ENCODE measurements at places on chromosomes 16 and 17.

- DNase-seq: no peak
Measured at GRCh38 chr16:13335879-13336278, 434.5 kb downstream of the SHISA9 start.

- DNase-seq: no peak
Measured at GRCh38 chr17:34146440-34147043, 108.5 kb upstream of the CCL2 start.

- no peak for DNase-seq
Measured at GRCh38 chr17:21171309-21171922, 42.5 kb downstream of the TMEM11 start.

GRCh38 chr17:19460700-19461099 lies 49.7 kb downstream of the RNF112 start:
- no peak for DNase-seq

DNA sequence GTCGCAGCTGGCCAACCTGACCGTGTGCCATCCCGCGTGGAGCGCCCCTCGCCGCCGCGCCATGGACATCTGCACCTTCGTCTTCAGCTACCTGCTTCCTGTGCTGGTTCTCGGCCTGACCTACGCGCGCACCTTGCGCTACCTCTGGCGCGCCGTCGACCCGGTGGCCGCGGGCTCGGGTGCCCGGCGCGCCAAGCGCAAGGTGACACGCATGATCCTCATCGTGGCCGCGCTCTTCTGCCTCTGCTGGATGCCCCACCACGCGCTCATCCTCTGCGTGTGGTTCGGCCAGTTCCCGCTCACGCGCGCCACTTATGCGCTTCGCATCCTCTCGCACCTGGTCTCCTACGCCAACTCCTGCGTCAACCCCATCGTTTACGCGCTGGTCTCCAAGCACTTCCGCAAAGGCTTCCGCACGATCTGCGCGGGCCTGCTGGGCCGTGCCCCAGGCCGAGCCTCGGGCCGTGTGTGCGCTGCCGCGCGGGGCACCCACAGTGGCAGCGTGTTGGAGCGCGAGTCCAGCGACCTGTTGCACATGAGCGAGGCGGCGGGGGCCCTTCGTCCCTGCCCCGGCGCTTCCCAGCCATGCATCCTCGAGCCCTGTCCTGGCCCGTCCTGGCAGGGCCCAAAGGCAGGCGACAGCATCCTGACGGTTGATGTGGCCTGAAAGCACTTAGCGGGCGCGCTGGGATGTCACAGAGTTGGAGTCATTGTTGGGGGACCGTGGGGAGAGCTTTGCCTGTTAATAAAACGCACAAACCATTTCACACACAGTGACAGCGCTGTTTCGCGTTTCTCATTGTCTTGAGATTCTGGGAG lies 2.0 kb upstream of the ZACN start:
- DNase-seq: no peak

GRCh38 chr16:79897453-79898146 lies 297.1 kb upstream of the MAF start:
- DNase-seq: peak; percentile 6

DNA sequence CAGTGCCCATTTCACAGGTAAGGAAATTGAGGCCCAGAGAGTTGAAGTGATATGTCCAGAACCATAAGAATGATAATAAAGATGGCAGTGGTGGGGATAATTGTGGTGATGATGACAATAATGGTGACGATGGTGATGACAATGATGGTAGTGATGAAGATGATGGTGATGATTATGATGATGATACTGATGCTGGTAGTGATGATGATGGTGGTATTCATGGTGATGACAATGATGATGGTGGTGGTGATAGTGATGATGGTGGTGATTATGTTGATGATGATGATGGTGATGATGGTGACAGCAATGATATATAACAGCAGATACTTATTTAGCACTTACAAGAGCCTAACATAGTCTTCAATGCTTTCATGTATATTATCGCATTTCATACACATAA lies 18.1 kb upstream of the TMEM132E start:
- DNase-seq: no peak

DNA sequence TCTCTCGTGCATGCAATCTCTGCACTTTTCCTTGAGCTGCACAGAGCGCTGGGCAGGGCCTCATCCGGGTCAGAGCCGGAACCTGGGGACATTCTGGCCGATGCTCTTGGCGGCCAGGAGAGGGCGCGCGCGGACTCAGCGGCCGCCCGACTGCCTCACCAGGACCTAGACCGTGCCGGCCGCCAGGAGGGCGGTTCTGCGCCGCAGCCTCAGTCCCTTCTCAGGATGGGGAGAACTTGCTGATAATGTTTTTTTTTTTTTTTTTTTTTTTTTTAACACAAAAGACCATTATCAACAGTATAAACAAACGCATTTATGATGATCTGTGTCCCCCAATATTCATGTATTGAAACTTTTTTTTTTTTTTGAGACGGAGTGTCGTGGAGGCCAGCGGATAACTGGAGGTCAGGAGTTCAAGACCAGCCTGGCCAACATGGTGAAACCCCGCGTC lies 8.1 kb upstream of the FLYWCH2 start:
- DNase-seq: peak; percentile 74

DNA sequence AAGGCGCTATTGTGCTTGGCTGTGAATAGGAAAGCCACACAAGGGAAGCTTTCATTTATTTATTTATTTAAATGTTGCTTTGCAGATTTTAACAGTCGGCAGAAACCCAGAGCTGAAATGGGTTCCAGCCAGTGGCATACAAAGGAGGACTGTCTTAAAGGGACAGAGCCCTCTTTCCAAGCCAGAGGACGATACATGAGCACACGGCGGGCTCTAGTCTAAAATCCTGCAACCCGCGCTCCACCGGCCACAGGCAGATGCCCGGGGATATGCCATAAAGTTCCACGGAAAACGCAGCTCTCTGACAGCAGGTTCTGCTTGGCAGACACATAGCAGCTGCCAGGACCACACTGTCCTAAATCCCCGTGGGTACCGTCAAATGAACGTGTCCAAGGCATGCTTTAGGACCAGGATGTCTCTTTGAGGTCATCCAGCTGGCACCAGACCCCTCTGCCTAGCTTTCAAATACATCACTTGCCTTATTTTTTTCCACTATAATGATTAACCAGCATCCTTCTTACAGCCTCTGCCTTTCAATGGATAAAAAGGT lies 64.6 kb downstream of the CYTH1 start:
- peak; percentile 30 for DNase-seq

DNA sequence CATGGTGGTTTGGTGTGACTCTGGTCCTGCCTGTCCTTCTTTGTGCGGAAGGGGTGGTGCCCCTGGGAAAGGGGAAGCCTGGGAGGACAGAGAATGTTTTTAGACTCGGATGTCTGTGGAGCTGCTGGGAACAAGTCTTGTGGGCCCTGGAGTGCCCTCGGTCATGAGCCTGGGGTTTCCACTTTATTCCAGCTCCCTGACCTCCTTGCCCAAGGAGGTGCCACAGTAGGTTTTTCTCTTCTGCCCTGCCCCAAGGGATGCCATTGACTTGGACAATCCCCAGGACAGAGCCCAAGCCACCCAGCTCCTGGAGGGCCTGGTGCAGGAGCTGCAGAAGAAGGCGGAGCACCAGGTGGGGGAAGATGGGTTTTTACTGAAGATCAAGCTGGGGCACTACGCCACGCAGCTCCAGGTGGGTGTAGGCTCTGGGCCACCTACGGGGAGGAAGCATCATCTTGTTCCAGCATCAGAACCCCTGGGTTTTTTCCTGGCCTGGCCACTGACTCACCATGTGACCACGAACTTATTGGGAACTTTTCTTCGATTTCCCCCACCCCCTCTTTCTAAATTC lies 1.4 kb downstream of the STAT5A start:
- no peak for DNase-seq

- no peak for DNase-seq
Measured at GRCh38 chr17:73446617-73447016, 134.8 kb upstream of the CDC42EP4 start.

DNA sequence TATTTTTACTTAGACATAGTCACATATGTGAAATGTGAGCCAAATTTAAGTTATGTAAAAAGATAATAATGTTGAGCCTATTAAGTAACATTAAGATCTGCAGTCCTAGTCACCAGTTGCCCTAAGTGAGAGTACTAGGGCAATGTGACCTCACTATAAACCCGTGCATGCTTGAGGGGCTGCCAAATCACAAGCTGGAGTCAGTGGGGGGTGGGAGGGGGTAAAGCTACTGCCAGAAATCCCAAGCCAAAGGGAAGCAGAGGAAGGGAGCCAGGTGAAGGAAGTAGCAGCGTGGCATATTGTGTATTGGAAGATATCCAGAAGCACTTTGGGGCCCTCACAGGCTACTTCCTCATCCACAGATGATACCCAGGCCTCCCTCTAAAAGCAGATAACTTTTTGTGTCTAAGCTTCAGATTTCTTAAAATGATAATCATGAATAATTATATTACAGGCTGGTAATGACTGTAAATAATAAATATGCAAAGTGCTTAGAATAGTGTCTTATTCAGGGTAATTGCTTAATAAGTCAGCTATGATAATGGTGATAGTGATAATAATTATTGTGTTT lies 134.1 kb downstream of the CA10 start:
- DNase-seq: peak; percentile 71

DNA sequence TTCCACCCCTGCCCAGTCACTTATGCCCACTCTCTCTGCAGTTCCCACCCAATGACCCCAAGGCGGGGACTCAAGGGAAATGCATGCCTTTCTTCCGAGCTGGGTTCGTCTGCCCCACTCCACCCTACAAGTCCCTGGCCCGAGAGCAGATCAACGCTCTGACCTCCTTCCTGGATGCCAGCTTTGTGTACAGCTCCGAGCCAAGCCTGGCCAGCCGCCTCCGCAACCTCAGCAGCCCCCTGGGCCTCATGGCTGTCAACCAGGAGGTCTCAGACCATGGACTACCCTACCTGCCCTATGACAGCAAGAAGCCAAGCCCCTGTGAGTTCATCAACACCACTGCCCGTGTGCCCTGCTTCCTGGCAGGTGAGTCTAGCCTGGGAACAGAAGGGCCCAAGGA lies 13.8 kb downstream of the LPO start:
- no peak for DNase-seq

GRCh38 chr16:78633551-78633950 lies 534.1 kb downstream of the WWOX start:
- no peak for DNase-seq

DNA sequence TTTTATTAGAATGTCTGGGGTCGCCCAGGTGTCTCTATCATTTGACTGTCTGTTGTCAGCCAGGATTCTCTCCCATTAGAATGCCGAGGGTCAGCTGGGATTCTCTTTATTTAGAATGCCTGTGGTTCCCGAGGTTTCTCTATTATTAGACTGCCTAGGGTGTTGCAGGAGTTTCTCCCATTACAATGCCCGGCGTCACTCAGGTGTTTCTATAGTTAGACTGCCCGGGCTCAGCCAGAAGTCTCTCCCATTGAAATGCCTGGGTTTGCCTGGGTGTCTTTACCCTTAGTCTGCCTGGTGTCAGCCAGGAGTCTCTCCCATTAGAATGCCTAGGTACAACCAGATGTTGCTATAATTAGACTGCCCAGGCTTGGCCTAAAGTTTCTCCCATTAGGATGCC lies 2252.0 kb downstream of the TP53TG3F start:
- DNase-seq: no peak

- DNase-seq: peak; percentile 63
Measured at GRCh38 chr16:77788181-77789084, at the start of gene VAT1L. Gene VAT1L (plus strand): TSS chr16:77788564. CDS start chr16:77788683, 119 bp downstream.
